ENCODE measurements at places on chromosomes 3 and 15.

GRCh38 chr3:146166826-146167225, 5.8 kb upstream of the PLOD2 start:
- DNase-seq, result no peak

DNA sequence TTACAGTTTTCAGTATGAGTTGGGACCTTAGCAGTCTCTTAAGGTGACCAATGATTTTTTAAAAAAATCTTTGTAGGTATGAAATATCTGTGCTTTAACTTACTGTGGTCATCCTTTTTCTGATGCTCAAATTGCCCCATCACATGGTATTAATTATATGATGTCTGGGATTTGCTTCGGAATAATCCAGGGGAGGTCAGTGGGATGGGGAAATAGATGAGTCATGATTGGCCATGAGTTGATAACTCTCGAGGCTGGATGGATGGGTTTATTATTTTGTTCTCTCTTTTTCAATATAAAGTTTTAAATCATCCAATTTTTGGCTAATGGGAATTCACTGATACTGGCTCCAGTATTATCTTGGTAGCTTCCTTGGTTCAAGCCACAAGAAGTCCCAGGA, 370.3 kb upstream of the TPM1 start:
- DNase-seq, result no peak

DNA sequence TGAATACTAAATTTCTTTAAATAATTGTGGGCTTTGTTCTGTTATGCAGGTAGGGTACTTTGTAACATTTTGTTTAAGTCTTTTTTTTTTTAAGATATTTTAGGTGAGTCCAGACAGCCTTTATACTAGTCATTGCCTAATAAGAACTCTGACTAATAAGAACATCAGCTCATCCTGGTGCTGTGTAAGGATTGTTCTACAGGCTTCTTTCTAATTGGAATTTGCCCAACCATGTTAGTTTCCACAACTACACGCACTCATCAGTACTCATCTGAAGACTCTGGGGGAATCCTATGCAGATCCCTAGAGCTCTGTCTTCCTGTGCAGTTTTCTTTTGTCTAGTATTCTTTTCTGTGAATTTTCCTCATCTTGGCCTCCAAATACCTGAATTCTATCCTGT, 741.8 kb downstream of the IGSF11 start:
- DNase-seq, result no peak

- DNase-seq, result no peak
Observed at GRCh38 chr3:64355401-64355807, 130.1 kb upstream of the PRICKLE2 start.

DNA sequence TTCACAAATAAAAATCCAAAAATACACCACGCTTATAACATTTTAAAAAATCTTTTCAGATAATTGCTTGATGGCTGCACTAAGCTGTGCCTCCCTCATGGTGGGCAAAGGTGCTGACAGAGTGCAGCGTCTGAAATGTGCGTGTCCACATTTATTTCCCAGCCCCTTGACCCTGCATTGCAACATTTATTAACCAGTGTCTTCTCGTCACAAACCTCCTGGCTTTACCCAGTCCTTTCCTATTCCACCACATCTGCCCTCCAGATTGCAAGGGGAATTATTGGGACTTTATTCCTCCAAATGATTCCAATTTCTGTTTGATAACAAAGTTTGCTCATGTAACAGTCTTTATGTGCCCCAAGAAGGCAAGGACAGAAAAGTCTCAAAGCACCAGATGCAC, 5.5 kb downstream of the RASGRP1 start:
- no peak for DNase-seq

- DNase-seq, result no peak
Observed at GRCh38 chr3:191301017-191301416, 28.2 kb upstream of the CCDC50 start.

- DNase-seq, result no peak
Observed at GRCh38 chr3:165156757-165157420, 39.3 kb downstream of the SLITRK3 start.

- DNase-seq, result no peak
Observed at GRCh38 chr3:139024968-139025367, 4.2 kb upstream of the PRR23B start.

GRCh38 chr15:65982627-65983322, 113.5 kb downstream of the RAB11A start:
- DNase-seq, result no peak

DNA sequence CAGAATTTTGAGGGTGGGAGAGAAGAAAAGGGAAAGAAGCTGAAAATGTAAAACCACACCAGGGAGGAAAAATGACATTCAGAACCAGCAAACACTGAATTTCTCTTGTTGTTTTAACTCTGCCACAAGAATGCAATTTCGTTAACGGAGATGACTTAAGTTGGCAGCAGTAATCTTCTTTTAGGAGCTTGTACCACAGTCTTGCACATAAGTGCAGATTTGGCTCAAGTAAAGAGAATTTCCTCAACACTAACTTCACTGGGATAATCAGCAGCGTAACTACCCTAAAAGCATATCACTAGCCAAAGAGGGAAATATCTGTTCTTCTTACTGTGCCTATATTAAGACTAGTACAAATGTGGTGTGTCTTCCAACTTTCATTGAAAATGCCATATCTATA, 15.5 kb downstream of the GREM1 start:
- DNase-seq, result no peak

DNA sequence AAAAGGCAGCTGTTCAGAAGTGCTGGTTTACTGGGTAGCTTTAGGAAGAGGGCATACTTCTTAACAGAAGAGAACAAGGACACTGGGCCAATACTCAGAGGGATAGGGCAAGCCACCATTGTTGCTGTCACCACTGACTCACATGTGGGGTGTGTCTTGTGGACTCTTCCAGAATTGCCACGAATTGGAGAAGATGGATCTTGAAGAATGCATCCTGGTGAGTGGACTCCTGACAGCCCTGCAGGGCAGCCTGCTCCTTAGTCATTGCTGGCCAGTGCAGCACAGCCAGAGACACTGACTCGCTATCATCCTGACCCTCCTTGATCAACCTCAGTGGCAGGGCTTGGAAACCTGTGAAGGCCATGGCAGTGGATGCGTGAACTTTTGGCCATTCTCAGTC, 62.3 kb downstream of the UBP1 start:
- DNase-seq, result no peak

DNA sequence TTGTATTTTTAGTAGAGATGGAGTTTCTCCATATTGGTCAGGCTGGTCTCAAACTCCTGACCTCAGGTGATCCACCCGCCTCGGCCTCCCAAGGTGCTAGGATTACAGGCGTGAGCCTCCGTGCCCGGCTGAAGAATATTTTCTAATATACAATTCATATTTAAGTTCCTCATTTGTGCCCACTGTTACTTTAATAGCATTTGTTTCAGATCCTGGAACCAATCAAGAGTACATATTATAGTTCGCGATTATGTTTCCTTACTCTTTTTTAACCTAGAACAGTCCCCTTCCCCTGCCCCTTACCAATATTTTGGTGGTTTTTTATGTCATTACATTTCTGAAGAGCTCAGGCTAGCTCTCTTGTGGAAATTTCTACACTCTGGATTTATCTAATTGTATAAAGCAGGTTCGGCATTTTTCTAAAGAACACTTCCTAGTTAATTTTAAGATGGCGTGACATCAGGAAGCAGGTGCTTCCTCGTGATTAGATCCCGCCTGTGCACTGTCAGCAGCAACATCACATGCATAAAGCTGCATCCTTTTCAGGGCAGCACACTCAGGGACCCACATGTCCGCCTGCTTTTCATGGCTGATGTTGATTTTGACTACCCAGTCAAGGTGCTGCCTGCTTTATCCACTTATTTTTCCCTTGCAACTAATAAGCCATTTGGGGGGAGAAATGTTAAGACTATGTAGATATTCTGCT, 88.7 kb upstream of the EPHB3 start:
- no peak for DNase-seq

DNA sequence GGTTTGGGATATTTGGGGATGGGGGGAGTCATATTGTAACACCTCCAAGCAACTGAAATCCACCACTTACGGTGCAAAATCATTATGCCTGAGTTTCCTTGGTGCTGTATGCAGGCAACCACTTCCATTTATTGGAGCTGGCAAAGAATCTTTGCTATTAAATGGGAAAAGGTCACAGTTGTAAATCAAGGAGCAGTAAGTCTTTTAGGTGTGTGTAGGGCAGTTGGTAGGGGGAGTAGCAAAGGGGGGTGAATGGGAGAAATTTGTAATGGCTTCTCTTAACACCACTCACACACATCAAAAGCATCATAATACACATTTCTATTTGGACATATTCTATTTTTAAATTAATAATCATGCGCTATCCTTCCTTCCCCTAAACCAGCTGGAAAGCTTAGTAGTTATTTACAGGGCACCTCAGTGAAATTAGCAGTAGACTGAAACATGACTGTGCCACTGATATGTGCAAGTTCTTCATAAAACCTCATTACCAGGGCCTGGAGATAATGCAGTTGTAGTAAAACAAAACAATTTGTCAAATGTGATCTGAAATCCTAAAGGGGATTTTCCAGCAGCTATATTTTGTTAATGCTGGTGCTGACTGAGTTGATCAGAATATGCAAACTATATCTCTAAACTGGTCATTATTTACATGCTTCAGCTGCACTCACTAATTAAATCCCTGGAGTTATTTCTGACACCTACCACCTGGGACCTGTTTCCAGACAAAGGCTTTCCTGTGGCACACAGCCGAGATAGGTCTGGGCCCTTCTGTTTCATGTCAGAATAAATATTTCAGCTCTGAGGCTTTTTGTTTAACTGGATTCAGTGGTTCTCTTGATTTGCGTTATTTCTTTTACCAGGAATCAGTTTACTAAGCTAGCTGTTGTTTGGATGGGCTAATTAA, 90.1 kb downstream of the B3GALNT1 start:
- no peak for DNase-seq

DNA sequence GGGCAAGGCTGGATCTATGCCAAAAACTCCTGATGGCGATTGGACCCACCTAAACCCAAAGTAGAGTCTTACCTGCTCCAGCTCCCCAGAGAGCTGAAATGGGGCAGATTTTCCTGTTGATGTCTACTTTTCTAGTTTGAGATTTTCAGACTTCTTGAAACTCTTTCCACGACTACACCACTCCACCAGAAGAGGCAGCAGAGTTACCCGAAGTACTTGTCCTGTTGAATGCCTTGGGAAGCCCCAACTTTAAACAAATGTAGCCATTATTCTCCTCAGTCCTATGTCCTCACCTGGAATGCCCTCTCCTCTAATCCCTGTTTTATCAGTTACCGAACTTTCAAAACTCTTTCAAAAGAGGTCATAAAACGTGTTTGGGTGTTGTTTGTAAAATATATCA, 843.8 kb downstream of the VGLL3 start:
- DNase-seq, result no peak

- no peak for DNase-seq
Observed at GRCh38 chr3:112776836-112777235, 69.8 kb downstream of the CD200R1L start.

DNA sequence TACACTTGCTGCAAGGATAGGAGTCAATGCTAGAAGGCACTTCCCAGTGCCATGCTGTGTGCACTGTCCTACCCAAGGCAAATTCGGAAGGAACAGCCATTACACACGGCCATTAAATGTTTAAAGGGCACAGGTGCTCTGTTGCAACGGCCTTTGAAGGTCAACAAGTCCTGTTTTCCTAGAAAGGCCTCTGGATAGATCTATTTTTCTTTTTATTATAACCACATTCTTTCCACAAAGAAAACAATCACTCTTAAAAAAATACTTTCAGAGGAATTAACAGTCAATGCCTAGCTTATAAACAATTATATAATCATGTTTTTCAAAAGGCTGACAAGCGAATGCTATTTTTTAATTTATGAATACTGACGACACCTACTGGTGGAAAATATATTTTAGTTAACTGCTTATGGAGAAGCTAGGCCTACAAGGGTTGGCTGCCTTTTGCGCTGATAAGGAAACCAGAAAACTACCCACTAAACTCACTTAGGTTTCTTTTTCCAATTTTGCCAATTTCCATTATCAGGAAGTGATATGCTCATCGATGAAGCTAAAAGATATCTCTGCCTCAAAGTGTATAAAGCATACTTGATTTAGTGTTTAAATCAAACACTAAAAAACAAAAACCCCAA, 2.4 kb downstream of the ARHGEF3 start:
- DNase-seq, result no peak

DNA sequence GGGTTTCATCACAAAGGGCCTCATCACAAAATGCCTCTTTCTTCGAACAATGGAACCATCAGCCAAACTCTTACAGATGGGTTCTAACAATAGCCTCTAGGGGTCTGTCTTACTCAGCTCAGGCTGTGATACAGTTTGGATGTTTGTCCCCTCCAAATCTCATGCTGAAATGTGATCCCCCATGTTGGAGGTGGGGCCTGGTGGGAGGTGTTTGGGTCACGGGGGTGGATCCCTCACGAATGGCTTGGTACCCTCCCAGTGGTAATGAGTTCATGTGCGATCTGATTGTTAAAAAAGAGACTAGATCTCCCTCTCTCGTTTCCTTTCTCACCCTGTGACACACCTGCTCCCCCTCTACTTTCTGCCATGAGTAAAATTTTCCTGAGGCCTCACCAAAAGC, 47.9 kb upstream of the LIPC start:
- no peak for DNase-seq

DNA sequence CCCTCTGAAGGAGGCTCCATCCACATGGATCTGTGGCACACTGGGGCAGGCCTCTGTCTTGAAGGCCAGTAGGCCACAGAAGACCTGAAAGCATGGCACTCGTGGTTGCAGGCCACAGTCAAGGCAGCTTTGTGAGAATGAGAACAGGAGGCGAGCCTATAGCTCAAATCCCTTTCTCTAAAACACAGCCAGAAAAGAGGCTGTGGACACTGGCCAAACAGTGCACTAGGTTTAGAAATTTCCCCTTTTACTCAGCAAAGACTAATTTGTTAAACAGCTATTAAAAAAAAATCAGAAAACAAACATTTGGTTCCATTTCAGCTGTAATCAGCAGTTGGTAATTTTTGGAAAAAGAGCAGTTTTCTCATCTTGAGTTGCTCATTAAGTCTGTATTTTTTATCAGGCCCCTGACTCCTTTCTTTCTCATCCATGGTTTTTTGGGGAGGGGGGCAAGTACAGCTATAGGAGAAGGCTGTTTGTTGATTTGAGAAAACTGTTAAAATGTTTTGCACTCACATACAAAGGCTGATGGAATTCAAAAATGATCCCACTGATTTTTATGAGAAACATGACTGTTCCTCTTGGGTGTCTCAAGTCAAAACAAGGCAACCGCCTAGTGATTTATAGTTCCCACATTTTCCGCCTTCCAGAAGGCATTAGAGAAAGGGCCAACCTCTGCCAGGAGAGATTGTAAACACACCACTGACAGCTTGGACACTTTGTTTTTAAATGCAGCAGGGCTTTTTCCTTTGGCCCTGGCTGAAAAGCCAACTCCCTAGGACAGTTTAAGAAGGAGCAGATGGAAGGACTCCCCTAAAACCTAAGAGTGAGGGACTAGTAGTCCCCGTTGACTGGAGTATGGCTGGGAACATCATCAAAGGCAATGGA, 28.1 kb downstream of the PARP16 start:
- no peak for DNase-seq

GRCh38 chr3:190288836-190289235, 33.4 kb downstream of the CLDN1 start:
- no peak for DNase-seq

DNA sequence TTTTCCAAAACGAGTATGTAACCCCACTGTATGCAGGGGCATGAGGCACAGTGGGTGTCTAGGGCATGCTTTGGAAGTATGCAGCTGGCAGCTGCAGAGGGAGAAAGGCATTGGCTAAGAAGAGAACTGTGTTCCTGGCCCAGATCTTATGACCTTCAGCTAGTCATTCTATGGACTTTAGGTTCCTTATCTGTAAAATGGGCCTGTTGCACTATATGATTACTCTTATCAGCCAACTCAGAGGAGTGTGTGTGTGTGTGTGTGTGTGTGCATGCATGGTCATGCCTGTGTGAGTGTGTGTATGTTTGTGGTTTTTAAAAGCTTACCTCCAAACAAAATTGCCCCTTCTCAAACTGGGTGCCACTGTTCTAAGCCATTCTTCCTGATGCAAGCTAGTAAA, 27.4 kb upstream of the CHST2 start:
- no peak for DNase-seq

All from activated T-helper 2 cell treated with anti-CD3 and anti-CD28 coated beads, Interferon-gamma antibody, Interleukin-2, Interleukin-4, amounts not matched to agents 10 μg/mL and 5 μg/mL and 100 μg/mL, durations not matched to agents 14 hours and 24 hours and 36 hours (primary cell).